SHP77 (cell line): ENCODE measurements at places on chromosomes 5 and 9.
A peak's percentile ranks its signal among the peaks of the same experiment; 100 is the strongest.

GRCh38 chr9:68802525-68803015 lies 97.5 kb downstream of the PIP5K1B start:
- DNase-seq, result no peak

GRCh38 chr9:89495824-89496560 lies 1.9 kb downstream of the SEMA4D start:
- DNase-seq, result no peak

- no peak for DNase-seq
Observed at GRCh38 chr5:55402199-55402598, 94.4 kb downstream of the MTREX start.

GRCh38 chr5:9343146-9343850 lies 202.6 kb downstream of the SEMA5A start:
- DNase-seq, result no peak

- DNase-seq, result no peak
Observed at GRCh38 chr9:70616228-70616990, 202.0 kb upstream of the KLF9 start.

GRCh38 chr9:2709645-2710101 lies 7.6 kb upstream of the KCNV2 start:
- DNase-seq, result no peak

DNA sequence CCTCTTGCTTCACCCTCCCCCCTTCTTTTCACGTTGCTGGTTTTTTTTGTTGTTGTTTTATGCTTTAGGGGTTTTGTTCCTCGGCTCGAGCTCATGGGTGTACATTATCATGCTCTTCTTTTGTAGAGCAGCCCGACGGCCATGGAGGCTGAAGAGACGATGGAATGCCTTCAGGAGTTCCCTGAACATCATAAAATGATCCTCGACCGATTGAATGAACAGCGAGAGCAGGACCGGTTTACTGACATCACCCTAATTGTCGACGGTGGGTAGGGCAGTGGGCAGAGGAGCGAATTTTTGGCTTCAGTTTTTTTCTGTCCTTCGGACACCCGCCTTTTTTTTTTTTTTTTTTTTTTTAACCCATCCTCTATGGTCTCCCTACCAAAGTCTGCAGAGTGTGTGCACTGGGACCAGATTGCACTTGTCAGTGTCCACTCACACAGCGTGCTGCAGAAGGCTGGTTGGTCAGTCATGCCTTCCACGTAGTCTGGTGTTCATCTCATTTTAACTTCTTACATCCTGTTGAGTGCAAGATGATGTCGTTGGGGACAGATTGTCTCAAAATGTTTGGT lies 1.3 kb downstream of the ZNF131 start:
- DNase-seq, result peak; percentile 49

DNA sequence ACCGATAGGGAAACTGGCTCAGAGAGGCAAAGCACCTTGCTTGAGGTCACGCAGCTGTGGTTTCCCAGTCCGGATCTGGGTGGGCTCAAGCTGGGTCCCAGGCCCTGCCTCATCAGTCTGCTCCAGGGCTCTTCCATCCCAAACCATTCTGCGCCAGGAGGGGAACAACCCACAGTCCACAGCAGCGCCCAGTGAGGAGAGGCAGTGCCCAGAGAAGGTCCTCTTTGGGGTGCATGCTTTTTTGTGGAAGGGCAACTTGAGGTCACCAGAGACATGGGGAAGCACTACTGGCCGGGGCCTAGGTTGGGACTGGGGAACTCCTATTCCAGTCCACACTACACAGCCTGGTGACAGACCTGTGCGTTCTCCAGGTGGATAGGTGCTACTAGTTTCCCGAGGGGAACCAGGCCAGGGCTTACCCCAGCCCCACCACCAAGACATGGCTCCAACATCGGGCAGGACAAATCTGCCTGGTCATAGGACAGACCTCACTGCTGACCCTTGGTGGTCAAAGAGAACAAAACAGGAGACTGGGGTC lies 62.5 kb upstream of the RNF130 start:
- DNase-seq, result no peak

GRCh38 chr5:96683392-96683791 lies 21.2 kb downstream of the CAST start:
- DNase-seq, result no peak

- DNase-seq, result no peak
Observed at GRCh38 chr9:134895908-134896833, 15.6 kb downstream of the FCN2 start.

DNA sequence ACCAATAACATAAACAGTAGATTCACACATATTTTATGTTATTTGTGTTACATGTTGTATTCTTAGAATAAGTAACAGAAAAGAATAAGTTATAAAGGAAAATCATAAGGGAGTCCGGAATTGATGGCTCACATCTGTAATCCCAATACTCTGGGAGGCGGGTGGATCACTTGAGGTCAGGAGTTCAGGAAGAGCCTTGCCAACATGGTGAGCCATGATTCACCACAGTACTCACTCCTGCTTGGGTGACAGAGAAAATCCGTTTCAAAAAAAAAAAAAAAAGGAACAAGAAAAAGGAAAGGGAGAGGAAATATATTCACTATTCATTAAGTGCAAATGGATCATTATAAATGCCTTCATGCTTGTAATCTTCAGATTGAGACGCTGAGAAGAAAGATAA lies 533.3 kb upstream of the CDH9 start:
- no peak for DNase-seq
